ENCODE measurements at places on chromosomes 13 and 19.

GRCh38 chr13:81568824-81569223, 1227.9 kb upstream of the SPRY2 start:
- no peak for DNase-seq

GRCh38 chr19:47798904-47799266, 5.5 kb downstream of the TPRX1 start:
- DNase-seq, result no peak

DNA sequence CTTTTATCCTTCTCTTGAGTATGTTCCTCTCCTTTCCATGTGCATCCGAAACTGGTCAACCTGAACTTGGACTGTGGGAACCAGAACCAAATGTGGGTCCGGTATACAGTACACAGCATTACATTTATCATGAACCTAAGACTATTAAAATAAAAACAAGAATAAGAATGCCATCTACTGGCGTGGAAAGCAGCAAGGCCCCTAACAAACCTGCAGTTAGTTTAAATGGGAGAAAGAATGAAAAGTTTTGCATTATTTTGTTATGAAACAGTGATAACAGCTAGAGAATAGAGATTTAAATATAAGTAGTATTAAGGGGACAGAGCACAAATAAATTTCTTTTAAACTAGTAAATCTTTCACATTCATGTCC, 159.5 kb downstream of the RBM26 start:
- DNase-seq, result no peak

DNA sequence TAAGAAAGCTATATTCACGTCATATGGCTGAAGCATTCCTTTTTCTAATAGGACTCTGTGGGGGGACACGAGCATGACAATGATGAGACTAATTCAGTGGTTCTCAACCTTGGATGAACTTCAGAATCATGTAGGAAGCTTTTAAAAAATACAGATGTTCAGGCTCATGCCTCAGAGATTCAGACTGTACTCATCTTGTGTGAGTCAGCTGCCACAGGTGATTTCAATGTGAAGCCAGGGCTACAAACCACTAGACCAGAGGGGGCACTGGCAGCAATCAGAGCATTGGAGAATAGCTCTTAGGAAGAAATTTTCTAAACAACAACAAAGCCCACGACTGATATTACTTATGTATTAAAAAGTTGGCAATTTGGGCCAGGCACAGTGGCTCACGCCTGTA, 91.7 kb downstream of the SERP2 start:
- DNase-seq, result no peak

GRCh38 chr13:40933508-40934204, 85.5 kb downstream of the ELF1 start:
- DNase-seq, result no peak

DNA sequence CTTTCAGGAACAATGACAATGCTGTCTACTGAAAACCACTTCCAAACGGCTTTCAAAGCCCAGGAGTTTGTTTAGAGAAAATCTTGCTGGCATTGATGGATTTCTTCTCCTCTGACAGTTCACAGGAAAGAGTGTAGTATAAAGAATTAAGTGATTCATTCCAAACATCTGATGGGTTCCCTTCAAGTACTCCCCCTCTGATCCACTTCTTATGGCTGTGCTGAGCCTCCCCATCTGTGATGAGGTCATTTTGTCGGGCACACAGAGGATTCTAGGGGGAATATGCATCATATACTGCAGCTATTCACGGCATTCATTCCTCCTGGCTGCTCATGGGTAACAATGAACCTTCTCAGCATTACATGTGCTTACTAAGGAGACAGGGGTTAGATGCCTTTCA, 107.9 kb downstream of the RGCC start:
- DNase-seq, result no peak

GRCh38 chr13:34360702-34361101, 542.8 kb downstream of the RFC3 start:
- no peak for DNase-seq

- no peak for DNase-seq
Measured at GRCh38 chr13:75985132-75985531, 349.0 kb downstream of the LMO7 start.

GRCh38 chr19:632579-633067, 714 bp downstream of the POLRMT start:
- DNase-seq, result peak; percentile 62

DNA sequence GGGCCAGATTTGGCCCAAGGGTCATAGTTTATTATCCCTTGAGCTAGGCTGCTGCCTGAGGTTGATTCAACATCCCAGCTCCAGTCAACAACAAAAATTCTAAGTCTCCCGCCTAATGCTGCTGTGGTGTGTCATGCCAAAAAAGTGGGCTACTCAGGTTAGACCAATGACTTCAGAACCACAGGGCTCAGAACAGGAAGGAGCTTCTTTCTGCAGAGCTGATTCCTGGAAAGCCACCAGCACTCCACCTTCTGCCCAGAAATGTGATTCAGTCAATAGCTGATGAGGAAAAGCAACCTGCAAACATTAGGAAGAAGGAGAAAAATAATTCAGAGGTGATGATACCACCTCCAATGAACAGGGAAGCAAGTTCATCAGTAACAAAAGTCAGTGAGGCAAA, 56.1 kb upstream of the SERPINE3 start:
- no peak for DNase-seq

DNA sequence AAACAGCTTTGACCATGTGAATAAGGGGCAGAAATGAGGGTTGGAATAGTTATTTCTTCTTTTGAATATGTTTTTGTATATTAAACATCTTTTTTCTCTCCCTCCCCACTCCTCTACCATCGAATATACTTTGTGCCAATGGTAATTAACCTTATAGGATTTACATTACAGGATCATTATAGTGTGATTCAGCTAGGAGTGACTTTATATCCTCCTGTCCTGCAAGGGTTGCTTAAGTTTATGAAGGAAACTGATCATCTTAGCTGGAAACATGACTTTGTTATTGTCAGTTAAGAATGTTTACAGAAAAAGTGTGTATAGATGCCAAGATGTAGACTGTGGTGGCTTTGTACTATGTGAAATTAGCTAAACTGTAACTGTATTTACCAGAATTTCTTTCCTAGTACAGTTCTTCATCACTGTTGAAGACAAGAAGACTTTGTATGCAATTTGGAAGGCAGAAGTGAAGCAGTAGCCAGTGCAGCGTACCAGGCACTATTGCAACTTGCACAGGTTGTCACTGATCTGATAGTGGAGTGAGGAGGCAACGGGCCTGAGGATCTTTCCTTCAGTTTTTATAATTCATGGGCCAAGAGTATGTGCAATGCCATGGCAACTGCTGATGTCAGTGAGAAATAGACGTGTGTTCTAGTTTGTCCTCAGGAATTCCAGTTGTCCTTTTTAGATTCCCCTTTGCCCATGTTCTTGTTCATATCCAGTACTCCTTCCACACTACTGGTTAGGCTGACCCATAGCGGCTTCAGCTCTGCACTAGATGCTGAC, 8.2 kb upstream of the PAN3 start:
- no peak for DNase-seq

DNA sequence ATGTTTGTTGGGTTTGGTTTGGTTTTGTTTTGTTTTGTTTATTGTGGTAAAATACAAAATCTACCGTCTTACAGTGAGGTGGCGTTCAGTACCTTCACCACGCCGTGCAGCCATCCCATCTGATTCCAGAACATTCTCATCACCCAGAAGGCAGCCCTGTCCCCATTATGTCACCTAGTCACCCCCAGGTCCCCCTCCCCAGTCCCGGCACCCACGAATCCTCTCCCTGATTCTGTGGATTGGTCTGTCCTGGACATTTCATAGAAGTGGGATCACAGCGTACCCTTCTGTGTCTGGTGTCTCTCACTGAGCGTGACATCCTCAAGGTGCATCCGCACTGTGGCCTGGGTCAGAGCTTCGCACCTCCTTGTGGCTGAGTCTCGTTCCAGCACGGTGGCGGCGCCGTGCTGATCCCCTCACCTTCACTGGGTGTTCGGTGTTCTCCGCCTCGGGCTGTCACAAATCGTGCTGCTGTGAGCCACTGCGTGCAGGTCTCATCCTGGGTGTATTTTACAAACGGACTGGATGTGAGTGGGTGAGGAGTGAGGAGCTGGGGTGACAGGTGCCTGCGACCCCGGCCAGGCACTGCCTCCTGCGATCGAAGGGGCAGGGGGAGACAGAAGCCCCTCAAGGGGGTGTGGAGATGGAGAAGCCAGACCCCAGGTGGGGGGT, 580 bp upstream of the TEKTIP1 start:
- no peak for DNase-seq

DNA sequence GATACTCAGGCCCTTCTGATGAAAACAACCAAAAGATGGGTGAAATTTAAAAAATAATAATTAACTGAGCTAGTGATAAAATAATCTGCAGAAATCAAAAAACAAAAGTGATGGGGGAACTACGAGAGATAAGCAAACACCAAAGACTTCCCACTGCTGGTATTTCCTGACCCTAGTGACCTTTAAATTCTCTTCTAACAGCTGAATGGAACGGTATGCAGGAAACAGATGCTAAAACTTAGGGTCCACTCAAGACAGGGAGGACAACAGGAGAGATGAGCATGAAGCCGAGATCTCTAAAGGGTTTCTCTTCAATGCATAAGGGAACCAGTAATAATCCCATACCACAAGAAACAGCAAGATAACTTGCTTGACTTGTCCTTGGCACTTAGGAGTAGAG, 50.8 kb downstream of the USP12 start:
- DNase-seq, result no peak

DNA sequence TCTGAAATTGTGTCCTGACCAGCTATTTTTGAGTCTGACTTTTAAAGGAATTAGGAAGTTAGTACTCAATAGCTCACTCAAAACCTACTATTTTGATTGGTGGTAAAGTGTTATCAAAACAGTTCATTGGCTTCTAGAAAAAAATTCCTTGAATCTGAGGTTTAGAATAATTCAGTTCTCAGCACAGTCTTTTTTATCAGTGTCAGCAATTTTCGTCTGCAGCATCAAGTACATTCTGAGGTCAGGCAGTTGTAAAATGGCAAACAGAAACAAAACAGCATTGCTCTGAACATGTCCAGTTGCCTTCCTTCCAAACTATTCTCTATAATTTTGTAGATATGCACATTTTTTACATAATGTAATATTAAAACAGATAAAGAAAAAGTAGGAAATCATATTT, 1644.1 kb downstream of the SLITRK5 start:
- DNase-seq, result no peak

DNA sequence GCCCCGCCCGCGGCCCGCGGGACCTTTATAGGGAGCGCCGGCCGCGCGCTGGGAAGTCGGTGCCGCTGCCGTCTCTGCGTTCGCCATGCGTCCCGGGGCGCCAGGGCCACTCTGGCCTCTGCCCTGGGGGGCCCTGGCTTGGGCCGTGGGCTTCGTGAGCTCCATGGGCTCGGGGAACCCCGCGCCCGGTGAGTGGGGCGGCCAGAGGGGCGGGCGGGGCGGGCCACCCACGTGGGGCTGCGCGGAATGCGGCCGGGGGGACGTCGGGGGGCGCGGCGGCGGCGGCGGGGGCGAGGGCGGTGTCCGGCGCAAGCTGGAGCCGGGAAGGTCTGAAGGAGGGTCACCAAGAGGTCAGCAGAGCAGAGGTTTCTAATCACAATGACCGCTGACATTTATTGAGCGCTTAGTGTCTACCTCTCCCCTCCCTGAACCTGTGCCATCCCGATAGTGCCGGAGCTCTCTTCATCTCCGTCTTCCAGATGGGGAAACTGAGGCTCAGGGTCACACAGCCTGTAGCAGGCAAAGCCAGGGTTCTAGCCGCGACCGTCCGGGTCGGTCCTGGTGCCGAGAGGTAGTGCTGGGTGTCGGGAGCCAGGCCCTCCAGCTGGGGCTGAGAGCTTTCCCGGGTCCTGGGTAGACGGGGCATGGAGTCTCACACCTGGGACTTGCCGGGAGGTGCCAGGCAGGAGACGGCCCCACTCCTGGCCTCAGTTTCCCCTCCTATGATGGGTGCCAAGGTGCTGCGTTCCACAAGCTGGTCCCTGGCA, at the start of gene FSTL3:
Gene FSTL3, plus strand, starts transcription at position 54 of the 767 bp plus-strand sequence. Its CDS starts 32 bp downstream, at position 86.
- DNase-seq, result peak; percentile 20

- peak; percentile 24 for DNase-seq
Measured at GRCh38 chr13:20465218-20465879, 60.3 kb downstream of the CRYL1 start.

DNA sequence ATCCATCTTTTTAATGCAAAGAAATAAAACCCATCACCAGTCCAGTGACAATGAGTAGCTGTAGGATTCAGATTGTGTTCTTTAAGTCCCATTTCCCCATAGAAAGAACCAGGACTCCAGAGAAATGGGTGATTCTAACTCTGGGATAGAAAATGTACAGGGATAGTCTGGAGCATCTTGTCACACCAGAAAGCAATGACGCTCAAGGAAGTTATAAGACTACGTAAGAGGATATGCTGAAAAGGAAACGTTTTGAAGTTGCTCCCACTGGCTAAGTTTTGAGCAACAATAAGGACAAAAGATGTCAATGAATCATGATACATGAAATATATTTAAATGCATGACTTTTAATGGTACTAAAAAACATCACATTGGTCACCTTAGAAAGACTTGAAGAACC, 360.1 kb downstream of the DLEU7 start:
- DNase-seq, result no peak

- DNase-seq, result no peak
Measured at GRCh38 chr19:10620786-10621185, 4.6 kb upstream of the SLC44A2 start.

DNA sequence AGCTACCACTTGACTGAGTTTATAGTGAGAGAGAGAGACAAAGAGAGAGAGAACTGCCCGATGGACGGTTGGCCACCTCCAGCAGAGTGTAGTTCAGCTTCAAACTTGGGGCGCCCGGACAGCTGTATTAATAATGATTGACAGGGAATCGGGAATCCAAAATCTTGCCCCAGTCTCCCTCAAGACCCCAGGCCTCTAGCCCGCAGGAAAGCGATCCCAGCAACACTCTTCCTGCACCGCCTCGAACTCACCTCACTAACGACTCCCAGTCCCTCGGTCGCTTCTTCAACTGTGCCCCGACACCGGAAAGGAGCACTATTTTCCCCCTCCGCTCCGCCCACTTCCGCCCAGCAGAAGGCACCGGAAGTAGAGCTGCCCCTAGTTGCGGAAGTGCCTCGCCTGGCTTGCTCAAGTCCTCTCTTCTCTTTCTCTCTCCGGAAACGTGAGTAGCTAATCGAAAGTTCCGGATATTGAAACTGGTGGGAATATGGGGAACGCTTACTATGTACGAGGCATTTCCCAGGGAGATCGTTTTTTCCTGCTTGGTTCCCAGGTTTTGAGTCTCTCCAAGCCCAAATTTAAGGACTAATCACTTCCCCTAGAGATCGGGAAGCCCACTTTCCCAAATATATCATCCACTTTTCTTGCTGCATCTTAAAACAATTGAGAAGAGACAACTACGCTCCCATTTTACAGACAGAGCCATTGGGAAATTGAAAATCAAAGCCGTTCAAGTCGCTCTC, at the start of gene NOSIP:
Gene NOSIP, minus strand, starts transcription at position 293 of the 743 bp plus-strand sequence. CDS start 19,865 bp downstream, outside the sequence.
- DNase-seq, result peak; percentile 87
